ENCODE measurements at places on chromosomes 5 and 9. TPM values are rescaled to one million over a fixed set of nuclear protein-coding genes. Genes with fewer than 3 reads are reported as not detected.

NINJ1 gene
- 78.6 TPM for total RNA-seq

DNA sequence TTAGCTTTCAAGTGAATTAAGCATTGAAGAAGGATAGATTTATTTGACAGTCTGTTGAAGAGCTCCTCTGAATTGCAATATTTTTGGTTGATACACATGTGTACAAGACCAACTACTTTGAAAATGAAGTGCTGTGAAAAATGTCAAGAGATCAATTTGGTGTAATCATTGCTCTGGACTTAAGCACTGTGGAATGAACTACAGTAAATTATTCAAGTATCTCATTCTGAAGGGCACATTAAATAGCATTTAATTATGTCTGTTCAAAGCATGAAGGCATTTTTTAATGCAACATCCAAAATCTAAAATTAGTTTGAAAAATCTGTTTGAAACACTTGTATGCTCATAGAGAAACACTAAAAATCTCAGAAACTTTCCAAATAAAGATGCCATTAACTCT is 107.5 kb downstream of the CDH18 start:
- no peaks in the 10 kb centered on the region for H3K36me3 ChIP-seq
- H3K27me3 ChIP-seq, result no peaks in the 10 kb centered on the region
- no peak for DNase-seq

CDC20B gene
- not detected for total RNA-seq

DNA sequence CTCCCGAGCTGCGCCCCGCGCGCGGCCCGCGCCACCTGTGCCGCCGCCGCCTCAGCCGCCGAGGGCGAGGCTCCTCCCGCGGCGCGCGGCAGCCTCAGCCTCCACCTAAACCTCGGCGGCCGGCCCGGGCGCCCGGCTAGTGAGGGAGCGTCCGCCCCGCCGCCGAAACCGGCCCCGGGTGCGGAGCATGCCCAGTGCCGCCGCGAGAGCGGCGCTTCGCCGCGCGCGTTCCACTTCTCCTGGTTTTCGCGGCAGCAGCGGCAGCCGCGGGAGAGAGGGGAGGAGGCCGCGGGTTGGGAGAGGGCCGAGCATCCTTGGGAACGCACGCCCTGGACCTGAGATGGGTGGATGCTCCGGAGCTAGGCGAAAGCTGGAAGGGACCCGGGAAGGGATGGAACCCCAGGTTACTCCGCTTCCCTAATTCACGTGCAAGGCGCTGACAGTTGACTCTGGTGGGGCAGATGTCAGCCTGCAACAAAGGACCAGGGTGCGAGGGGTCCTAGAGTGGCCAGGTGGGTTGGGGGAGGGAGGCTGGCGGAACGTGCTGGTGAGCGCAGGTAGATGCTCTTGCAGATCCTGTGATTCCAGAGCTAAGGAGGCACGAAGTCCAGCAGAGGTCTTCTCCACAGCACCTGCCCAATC is at the start of gene CTNND2:
CTNND2 (minus strand) TSS at position 182 of the 642 bp plus-strand sequence. CDS start 593 bp downstream, outside the sequence.
- DNase-seq, result no peak
- H3K36me3 ChIP-seq, result no peaks in the 10 kb centered on the region
- H3K4me3 ChIP-seq, result peak within 1 kb of the TSS; percentile 18
- no peaks in the 10 kb centered on the region for H3K4me1 ChIP-seq
- H3K27ac ChIP-seq, result no peak within 1 kb of the TSS

DNA sequence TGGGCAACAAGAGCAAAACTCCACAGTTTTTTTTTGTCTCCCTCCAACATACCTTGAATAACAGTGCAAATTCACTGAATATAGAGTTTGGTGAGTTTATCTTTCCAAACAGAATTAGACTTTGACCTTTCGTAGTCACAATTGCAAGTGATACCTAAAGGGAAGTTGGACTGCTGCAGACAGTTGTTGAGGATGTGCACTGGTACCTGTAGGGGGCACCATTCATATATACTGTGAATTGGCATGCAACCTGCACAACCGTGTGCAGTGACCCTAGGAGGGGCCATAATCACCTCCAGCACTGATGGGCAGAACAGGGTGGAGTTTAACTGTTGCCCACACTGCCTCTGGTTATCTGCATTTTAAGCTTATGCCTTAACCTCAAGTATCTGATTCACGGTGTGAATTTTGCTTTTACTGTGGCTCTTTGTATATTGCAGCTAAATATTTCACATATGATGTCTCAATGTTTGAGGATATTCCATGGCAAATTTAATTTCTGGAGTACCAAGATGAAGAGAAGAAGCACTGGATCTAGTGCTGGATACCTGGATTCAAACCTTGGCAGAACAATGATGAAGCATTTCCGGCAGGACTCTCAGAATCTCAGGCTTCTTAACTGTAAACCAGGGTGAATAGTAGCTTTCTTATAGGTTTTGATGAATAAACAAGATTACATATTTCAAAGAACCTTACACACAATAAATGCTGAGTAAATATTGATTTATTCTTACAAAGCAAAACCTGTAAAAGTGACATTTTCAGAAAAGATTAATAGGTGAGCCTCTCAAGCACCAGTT is 144.3 kb downstream of the ACTBL2 start:
- no peak overlapping the region for H3K27ac ChIP-seq
- no peaks in the 10 kb centered on the region for H3K27me3 ChIP-seq
- DNase-seq, result no peak
- no peaks in the 10 kb centered on the region for H3K4me1 ChIP-seq
- H3K4me3 ChIP-seq, result no peak overlapping the region
- H3K36me3 ChIP-seq, result no peaks in the 10 kb centered on the region

Measured in vagina (tissue), 2 donors.